Activated T-cell treated with anti-CD3 and anti-CD28 coated beads, Interleukin-2, amount 50 U/mL, for 48 hours (primary cell): ENCODE measurements at places on chromosomes 2 and 18.
A peak's percentile ranks its signal among the peaks of the same experiment; 100 is the strongest.

DNA sequence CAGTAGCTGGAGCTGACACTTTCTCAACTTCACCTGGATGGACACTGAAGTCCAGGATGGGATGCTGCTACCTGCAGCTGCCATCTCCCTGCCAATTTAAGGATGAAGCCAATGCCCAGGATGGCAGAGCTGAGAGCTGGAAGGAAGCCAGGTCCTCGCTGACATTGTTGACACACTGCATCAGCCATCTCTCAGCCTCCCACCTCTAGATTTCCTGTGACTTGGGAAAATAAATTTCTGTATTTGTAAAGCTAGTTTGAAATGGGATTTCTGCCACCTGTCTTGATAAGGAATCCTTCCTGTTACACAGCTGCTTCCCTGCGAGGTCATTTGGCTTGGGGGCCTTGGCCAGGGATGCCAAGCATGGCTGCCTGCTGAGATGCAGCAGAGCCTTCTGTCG is 43.5 kb downstream of the KCTD1 start:
- no peak for DNase-seq

DNA sequence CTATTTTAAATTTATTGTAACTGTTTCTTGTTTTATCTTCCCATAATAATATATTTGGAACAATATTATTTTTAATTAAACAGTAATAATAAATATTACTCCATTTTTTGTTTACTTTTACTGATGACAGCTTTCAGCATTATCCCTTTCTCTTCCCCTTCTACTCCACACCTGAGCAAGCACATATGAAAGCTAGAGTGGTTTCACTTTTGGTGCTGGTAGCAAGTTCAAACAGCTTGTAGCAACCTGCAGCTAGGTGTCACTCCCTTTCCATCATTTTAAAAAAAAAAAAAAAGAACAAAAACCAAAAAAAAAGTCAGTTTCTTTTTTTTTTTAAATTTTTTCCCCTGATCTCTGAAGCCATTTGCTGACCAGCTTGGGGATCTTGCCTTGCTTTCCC is 801.8 kb downstream of the CCDC85A start:
- DNase-seq = no peak

- no peak for DNase-seq
Measured at GRCh38 chr18:31679133-31679742, 5.1 kb downstream of the B4GALT6 start.

- DNase-seq = peak; percentile 32
Measured at GRCh38 chr2:151946899-151947812, 118.9 kb upstream of the ARL5A start.

DNA sequence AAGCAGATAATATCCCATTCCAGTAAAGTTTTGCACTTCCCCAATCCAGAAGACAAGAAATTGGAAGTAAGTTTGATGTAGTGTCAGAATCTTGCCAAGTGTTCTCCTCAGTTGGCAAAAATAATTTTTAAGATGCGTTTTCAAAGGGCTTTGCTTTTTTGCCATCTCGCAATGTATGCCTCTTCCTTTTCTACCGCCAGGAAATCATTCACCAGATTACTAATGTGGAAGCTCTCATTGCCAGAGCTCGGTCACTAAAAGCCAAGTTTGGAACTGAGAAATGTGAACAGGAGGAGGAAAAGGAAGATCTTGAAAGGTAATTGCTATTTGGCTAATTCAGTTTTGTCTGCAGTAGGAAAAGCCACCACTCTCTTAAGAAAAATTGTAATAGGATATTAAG is 110.7 kb downstream of the RAB3GAP1 start:
- no peak for DNase-seq

- DNase-seq = no peak
Measured at GRCh38 chr2:59191781-59192180, 950.7 kb upstream of the FANCL start.

DNA sequence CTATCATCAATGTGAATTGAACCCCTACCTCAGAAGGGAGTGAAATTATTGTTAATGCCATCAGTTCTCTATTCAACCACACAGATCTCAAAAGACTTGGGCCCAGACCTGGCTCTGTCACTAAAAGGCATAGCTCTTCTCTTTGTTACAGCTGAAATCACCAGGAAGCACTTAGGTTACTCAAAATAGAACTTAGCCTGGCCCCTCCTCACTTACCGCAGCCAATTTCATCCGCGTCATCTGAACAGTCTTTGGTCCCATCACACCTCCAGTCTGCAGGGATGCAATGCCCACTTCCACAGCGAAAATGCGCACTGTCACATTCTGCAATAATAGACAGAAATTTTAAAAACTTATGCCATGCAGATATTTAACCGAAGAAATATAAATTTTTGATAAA is 41.8 kb downstream of the LRP2 start:
- DNase-seq = no peak

DNA sequence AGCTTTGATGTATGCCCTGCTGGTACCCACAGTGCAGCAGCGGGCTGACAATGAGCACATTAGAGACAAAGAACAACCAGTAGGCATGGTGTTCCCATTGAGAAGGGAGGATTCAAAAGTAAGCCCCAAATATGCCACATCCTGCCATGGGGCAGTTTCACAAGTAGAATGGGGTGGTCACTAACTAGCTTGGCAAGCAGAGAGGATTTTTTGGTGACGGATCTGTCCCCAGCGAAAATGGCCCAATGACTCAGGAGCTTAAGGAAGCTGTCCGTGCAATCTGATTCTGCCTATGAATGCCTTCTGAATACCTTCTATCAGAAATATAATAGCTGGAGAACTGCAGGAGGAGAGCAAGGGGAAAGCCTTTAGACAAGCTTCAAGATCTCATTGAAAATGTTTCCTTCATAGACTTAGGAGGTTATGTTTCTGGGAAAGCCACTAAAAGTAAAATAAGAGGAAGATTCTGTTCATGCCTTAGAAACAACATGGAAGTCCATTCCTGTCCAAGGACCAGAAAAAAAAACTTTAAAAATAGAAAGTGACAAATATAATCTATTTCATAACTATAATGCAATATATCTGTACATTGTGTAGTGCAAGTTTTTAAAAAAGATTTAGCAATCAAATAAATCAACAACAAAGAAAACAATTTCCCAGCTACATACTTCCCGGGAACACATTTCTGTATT is 117.5 kb upstream of the SLC14A2 start:
- no peak for DNase-seq

GRCh38 chr2:106096299-106097037 is 97.6 kb downstream of the UXS1 start:
- no peak for DNase-seq

GRCh38 chr2:11491348-11491933 is 25.5 kb upstream of the E2F6 start:
- DNase-seq = no peak

- no peak for DNase-seq
Measured at GRCh38 chr2:107013884-107014283, 127.9 kb upstream of the ST6GAL2 start.

DNA sequence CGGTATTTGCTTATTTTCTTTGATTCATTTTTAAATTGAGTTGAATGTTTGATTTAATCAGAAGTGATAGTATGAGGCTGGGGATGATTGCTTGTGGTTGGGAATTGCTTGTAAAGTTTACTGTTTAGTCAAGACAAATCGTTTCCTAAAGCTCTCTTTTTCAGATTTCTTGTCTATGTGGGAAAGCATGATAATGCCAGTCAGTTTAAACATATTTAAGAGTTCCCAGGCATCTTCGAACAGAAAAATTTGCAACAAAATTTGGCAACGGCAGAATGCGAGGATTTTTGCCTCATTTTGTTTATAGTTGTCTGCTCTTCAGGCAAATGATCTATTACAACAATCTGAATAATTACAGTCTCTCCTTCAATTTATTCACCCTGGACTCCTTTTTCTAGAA is 22.5 kb downstream of the EPAS1 start:
- no peak for DNase-seq

DNA sequence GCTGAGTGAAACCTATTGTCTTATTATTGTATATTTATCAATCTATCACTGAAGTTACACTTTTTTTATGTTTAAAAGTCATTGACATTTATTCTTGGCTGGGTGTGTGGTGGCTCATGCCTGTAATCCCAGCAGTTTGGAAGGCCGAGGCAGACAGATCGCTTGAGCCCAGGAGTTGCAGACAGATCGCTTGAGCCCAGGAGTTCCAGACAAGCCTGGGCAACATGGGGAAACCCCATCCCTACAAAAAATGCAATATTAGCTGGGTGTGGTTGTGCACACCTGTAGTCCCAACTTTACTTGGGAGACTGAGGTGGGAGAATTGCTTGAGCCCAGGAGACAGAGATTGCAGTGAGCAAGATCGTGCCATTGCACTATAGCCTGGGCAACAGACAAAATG is 97.8 kb downstream of the EPC2 start:
- DNase-seq = no peak

DNA sequence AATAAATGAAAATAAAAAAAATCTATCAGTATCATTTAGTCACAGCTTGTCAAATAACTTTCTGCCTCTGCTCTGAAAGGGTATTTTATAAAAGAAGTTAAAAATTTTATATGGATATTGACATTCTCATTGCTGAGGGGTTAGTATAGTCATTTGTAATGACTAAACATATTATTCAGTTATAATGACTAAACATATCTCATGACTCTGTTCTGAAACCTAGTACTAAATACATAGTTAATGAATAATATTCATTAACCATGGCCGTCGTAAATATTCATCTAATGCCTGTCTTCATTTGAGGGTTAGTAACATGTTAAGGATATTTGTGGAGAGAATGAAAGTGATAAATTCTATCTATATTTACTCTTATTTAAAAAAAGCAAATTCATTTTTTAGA is 69.1 kb upstream of the MAP4K3 start:
- no peak for DNase-seq

DNA sequence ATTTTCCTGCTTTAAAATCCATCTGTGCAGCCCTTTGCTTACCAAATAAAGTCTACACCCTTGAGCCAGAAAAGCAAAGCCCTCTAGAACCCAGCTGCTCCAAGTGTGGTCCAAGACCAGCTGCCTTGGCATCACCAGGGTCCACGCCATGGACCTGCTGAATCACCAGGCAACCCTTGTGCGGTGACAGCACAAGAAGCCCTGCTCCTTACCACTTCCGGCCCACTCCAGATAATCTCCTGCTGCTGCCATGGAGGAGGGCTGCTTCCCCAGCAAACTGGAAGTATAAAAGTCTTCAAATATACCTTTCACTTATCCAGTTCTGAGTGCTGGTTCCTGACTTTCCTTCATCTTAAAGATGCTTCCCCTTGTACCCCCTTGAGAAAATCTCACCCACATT is 106.0 kb upstream of the PKDCC start:
- DNase-seq = no peak

DNA sequence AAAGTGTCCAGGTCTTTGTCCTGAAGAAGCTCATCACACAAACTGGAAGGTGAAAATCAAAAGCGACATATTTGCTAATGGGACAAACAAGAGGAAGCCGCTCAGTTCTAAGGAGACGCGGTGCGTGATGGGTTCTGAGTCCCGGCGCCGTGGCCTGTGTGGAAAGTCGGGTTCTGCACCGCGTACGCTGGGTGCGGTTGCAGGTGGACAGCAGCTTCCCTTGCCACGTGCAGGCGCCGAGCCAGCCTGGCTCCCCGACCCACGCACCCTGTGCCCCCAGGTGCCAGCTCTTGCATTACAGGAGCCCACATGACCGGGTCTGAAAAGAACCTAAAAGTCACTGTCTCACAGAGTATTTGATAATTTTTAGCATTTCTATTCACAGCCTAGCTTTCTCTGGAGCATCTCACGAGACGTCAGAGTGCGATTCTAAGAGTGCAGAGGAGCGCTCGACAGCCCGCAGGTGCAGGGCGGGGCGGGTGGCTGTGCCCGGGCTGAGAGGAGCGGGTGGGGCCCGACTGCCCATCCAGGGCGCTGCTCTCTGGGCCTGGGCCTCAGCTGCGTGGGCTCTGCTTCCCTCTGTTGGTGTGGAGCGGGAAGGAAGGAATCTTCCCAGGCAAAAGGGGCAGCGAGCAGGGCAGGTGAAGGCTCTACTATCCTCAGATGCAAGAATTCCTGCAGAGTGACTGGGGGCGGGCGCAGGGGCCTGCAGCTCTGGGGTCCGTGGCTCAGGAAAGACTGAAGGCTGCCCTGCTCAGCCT is 39.4 kb downstream of the MYT1L start:
- no peak for DNase-seq

DNA sequence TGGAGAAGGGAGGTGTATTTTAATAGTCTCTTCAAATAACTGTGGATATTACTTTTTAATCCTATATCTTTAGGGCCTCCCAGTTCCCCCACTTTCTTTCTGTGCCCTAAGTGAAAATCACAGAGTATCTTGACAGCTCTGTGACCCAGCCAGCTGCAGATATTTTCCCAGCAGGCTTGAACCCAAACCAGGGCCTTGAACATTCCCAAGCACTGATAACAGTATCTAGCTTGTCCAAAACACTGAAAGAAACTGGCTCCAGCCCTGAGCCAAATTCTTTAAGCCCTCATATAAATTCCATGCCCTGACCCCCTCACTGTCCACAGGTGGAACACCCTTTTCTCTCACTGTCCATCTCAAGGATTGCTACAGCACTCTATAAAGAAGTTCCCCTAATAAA is 388.1 kb upstream of the CHAC2 start:
- DNase-seq = no peak

GRCh38 chr2:120699292-120699691 is 36.4 kb upstream of the GLI2 start:
- no peak for DNase-seq
